ENCODE measurements at places on chromosomes 11 and 22.

DNA sequence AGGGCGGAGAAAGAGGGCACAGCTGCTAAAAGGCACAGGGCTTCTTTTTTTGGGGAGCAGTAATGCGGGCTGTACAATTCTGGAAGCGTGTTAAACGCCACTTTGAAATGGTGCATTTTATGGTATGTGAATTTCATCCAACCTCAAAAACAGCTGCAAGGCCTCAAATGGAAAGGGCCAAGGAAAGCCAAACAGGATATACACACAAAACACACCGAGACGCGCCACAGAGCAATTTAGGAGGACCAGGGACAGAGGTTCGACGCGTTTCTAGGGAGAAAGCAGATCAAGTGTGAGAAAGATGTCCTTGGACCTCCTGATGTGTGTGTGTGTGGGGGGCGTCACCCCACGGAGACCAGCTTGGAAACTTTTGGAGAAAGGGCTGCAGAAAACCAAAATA is 31.1 kb downstream of the TSPAN4 start:
- DNase-seq: no peak

- DNase-seq: no peak
Measured at GRCh38 chr11:123377355-123377754, 52.7 kb upstream of the GRAMD1B start.

DNA sequence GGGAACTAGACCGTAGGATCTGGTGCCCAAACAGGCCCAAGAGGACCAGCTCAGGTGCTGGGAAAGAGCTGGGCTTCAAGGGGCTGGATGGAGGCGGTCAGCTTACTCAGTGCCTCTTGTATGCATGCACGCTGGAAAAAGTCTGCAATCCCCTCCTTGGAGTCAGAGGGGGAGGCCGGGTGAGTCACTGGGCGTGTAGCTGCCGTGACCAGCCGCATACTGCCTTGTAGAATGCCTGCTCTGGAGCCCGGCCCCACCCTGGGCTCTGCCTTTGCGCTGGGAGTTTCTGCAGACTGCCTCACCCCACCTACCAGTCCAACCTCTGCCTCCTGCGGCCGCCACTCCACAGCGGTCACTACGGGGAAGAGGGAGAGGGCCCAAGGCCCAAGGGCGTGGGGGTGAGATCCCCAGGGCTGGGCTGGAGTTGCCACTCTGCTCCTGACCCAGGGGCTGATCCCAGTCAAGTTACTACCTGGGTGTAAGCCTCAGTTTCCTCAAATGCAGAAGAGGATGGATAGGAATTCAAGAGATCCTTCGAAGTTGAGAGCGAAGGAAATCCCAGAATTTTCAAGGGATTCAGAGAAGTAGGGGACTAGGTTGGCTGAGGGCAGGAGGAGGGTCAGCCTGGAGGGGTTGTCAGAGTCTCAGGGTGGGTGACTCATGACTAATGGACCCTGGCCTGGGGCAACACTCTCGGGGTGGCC is 4.2 kb downstream of the MRGPRF start:
- DNase-seq: no peak

DNA sequence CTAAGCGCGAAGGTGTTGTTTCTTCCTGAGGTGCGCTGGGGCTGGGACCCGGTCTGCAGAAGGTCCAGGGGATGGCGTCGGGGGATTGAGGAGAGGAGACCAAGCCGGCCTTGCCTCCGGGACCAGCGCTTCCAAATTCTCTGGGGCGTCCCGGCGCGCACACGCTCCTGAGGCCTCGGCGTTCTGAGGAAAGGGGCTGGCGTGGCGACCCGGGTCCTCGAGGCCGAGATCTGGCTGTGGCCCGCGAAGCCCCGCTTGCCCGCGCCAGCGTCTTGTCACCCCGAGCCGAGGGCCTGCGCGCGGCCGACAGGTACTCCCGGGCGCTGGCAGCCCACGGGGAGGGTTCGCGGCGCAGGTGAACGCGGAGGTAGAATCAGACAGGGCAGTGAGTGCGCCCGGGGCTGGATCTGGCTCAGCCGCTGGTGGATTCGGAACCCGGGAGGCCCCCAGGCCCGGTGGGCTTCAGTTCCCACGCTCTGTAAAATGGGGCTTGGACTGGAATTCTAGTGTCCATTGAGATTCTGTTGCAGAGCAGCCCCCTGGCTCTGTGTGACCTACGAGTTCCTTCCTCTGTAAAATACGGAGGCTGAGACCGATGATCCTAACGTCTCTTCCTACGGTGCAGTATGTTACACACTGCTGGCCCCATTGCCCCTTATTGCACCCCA is 14.7 kb downstream of the SSH3 start:
- peak; percentile 30 for DNase-seq

DNA sequence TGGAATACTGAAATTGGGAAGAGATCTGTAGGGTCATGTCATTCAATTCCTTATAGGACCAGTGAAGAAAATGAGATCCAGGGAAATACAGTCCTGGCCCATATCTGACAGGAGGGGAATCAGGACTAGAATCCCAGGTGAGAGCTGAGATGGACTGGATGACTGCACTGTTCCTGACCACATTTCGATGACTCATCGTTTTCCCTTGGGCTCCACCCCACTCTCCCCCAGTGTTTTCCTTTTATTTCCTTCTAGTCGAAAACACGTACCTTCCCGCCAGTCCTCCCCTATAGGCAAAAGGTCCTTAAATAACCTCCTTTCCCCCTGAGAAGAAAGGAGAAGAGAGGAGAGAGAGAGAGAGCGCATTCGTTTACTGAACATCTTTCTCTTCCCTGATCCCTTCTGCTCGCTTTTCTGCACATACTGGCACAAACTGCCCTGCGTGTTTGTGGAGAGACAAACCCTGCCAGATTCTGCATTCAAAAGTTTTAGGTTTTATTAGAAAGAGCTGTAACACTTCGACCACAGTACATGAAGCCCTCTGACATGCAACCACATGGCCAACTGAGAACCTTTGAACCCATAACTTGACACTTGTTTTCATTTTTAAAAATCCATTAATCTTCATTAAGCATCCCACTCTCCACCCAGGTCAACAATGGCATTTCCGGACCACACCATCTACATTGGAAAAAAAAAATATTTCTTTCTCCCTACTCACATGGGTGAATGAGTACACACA is 565.7 kb downstream of the METTL15 start:
- no peak for DNase-seq

DNA sequence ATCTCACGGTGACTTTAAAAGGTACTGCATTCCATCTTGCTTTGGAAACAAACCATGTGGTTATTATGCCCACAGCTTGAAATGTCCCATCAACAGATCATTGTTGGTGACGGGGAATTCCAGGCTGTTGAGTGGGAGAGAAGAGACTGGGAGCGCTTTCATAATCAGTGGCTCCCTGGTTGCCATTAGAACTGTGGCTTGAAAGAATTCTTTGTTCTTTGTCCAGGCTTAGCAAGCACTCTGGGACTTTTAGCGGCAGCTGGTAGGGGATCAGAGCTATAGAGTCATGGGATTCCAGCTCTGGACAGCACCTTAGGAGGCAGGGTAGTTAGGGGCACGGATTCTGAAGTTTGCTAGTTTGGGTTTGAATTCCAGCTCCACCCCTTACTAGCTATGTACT is 22.0 kb downstream of the MMP20 start:
- DNase-seq: no peak

- DNase-seq: no peak
Measured at GRCh38 chr11:35293699-35294098, 125.7 kb downstream of the SLC1A2 start.

DNA sequence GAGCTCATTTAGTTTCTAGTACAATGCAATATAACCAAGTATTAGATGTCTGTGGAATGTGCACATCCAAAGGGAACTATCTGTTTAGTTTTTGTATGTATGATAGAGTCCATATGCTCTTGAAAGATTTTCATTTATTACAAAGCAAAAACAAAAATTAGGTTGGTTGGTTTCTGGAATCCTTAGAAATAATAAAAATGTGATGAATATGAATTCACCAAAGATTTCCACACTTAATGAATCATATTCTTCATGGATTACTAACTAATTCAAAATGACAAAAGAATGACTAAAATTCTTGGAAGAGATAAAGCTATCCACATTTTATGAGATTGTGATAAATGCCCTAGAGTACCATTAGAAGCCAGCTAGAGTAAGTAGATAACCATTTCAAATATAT is 261.1 kb downstream of the SBF2 start:
- no peak for DNase-seq

- no peak for DNase-seq
Measured at GRCh38 chr22:31537019-31537535, 40.7 kb downstream of the SFI1 start.

GRCh38 chr11:84817998-84818397 is 809.1 kb downstream of the DLG2 start:
- no peak for DNase-seq

DNA sequence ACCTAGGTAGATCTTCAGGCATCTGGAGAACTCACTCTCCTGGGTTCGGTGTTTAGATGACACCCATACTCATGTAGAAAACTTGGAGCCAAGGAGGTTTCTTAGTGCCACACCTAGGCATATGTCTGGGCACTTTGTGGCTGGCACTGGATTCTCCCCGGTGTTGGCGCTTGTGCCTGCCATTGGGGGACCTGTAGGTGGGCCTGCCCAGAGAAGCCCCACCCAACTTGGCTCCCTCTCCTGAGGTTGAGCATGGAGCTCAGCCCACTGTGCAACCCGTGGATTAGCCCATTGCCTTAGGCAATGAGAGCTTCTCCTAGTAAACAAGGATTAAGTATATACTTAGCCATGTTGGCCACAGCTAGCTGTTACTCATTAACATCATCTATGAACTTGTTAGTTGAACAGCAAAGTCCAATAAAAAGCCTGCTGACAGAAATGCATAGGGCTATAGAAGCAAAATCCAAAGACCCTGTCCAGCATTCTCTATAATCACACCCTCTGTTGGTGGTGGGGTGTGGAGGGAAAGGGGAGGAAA is 335.5 kb upstream of the CHORDC1 start:
- DNase-seq: no peak

GRCh38 chr11:99069856-99070444 is 49.2 kb downstream of the CNTN5 start:
- no peak for DNase-seq

GRCh38 chr22:22460635-22461034 is 47.9 kb downstream of the ZNF280B start:
- DNase-seq: no peak

DNA sequence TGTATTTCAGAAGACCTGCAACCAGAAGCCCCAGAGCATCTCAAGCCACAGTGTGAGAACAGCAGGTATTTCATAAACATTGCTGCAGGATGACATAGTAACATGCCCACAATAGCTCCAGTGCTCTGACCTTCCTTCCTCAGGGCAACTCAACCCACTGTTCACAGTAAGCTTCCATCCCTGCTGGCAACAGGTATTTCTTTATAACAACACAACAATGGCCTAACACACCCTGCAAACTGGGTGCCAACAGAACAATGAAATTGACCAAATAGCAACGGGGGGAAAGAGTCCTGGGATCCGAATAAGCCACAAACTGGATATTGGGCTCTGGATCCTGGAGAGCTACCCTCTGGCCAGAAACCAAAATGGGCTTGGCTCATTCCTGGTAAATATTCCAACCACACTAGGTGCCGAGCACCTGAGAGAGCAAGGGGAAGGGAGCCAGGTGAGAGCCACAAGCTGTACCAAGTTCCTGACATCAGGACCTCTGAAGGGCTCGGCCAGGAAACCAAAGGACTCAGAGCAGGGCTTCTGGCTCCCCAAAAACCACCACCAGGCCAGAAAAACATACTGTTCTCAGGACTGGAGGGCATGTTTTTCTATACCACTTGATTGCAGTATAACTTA is 99.5 kb downstream of the MICAL3 start:
- no peak for DNase-seq

DNA sequence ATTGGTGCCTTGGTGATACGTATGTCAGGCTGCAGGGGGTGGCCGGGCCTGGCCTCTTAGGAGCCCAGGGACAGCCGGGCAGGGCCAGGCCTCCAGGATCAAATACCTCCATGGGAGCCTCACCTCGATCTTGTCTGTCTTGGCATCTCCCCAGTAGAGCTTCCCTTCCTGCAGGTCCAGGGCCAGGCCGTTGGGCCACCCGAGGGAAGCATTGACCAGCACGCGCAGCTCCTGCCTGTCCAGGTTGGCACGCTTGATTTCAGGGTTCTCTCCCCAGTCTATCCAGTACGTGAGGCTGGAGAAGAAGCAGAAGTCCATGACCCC is 137.7 kb downstream of the CRYBB2 start:
- no peak for DNase-seq

DNA sequence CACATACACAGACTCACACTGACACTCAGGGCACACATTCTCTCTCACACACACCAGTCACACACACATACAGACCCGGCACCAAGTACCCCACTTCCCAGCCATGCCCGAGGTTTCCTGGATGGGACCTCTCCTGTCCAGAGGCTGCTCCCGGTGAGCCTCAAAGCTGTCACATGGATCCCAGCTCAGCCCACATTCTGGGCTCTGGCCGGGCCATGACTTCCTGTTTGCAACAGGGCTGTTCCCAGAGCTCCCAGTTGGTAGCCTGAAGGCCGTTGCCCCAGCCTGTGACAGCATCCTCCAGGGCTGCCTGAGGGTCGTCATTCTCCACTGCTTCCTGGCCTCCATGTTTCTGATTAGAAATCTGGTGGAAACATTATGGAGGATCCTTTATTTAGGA is 14.6 kb upstream of the CYP2D6 start:
- no peak for DNase-seq

DNA sequence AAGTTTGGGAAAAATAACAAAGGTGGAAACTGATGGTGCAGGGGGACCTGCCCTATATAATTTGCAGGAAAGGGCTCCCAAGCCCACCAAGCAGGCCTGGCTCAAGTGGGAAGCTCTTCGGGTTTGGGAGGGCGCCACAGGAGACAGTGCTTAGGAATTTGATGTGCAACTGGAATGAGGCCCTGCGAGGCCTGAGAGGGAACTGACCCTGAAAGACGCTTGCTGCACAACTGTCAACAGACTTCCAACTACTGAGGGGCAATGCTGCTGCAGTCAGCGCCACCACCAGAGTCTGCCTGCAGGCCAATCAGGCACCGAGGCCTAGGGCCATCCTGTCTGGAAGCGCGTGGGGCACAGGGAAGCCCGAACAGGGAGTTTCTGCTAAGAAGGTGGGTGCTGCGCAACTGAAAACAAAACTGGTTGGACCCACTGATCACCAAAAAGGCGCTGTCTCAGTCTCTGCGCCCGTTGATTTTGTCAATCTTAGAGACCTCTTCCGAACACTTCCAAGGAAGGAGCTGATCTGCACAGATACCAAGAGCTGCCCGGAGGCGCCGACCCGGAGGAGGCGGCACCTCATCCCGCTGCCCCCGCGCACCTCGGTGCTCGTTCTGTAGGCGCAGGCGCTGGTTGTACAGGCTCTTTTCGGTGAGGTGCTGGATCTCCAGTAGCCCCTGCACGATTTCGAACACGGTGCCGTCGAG is 667 bp downstream of the DGCR6L start:
- DNase-seq: no peak
